ENCODE measurements at places on chromosomes 4 and X. TPM values are rescaled to one million over a fixed set of nuclear protein-coding genes. Genes with fewer than 3 reads are reported as not detected.

The MND1 gene
- total RNA-seq, result 4.2 TPM

- H3K27ac ChIP-seq, result no peak overlapping the region
- H3K27me3 ChIP-seq, result no peaks in the 10 kb centered on the region
- H3K4me1 ChIP-seq, result no peaks in the 10 kb centered on the region
- H3K4me3 ChIP-seq, result no peak overlapping the region
- no peaks in the 10 kb centered on the region for H3K36me3 ChIP-seq
Measured at GRCh38 chr4:160038615-160039014, 935.7 kb downstream of the RAPGEF2 start.

DNA sequence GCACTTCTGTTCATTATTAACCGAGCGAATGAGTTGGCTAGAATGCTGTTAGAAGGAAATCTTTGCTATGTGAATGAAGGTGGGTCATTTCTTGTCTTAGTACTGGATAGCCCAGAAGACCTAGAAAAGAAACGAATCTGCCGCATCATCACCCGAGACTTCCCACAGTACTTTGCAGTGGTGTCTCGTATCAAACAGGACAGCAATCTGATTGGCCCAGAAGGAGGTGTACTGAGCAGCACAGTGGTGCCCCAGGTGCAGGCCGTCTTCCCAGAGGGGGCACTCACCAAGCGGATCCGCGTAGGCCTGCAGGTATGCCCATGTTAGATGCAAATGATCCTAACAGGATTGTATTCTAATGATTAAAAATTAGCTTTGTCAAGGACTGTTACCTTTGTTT is 286.3 kb downstream of the ANK2 start:
- no peak overlapping the region for H3K4me3 ChIP-seq
- H3K36me3 ChIP-seq, result no peaks in the 10 kb centered on the region
- no peaks in the 10 kb centered on the region for H3K4me1 ChIP-seq
- H3K27ac ChIP-seq, result no peak overlapping the region

GRCh38 chr4:55216863-55217635 is 91.7 kb upstream of the KDR start:
- no peak for DNase-seq
- H3K4me3 ChIP-seq, result no peak overlapping the region
- peaks cover 7% of the 10 kb centered on the region for H3K4me1 ChIP-seq
- no peak overlapping the region for H3K27ac ChIP-seq
- no peaks in the 10 kb centered on the region for H3K36me3 ChIP-seq

The POU3F4 gene
- total RNA-seq, result not detected
